ENCODE measurements at places on chromosomes 1 and 21. TPM values are rescaled to one million over a fixed set of nuclear protein-coding genes. Genes with fewer than 3 reads are reported as not detected.
A peak's percentile ranks its signal among the peaks of the same experiment; 100 is the strongest.

Gene OTUD7B
- 18.6 TPM for total RNA-seq

Gene PRKAB2
- total RNA-seq, result 10.6 TPM

Gene FCRL3
- not detected for total RNA-seq

Gene CYP4X1
- not detected for total RNA-seq

Gene KMO
- total RNA-seq, result not detected

Gene WNT3A
- total RNA-seq, result not detected

DNA sequence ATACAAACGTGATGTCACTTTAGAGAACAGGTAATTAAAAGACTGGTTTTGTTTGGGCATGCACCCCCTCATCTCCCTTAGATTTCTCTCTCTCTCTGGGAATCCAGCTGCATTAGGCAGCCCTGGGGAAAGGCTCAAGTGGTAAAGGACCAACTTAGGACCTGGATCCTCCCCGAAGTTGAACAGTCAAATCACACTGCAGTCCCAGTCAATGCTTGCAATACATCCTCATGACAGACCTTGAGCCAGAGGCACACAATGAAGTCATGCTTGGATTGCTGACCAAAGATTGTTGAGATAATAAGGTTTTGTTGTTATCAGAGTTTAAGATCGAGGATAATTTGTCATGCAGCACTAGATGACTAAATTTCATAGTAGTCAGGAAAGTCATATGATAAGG lies 1285.8 kb upstream of the NCAM2 start:
- H3K4me3 ChIP-seq, result no peak overlapping the region
- no peak for DNase-seq
- no peaks in the 10 kb centered on the region for H3K4me1 ChIP-seq
- H3K27ac ChIP-seq, result no peak overlapping the region

DNA sequence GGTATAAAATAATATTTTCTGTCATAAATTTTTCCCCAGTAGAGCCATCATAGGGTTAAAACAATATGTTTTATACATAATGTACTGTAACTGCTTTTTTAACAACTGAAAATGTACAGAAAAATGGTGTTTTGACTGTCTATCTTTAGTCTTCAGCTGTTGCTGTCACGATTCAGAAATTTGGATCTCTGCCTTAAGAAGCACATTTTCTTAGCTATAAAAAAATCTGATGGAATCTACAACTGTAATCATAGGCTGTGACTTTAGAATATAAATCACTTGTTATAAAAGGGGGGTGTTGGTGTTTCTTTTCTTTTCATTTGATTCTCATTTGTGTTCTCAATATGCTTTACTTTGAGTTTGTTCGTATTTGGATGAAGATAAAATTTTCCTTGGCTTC lies 187.5 kb downstream of the PDE4B start:
- DNase-seq, result no peak
- H3K4me1 ChIP-seq, result no peaks in the 10 kb centered on the region
- H3K4me3 ChIP-seq, result no peak overlapping the region
- no peaks in the 10 kb centered on the region for H3K27me3 ChIP-seq
- H3K27ac ChIP-seq, result no peak overlapping the region

- no peak overlapping the region for H3K4me3 ChIP-seq
- no peaks in the 10 kb centered on the region for H3K27me3 ChIP-seq
- no peaks in the 10 kb centered on the region for H3K4me1 ChIP-seq
- DNase-seq, result no peak
Observed at GRCh38 chr1:99786751-99787501, 20.5 kb upstream of the FRRS1 start.

DNA sequence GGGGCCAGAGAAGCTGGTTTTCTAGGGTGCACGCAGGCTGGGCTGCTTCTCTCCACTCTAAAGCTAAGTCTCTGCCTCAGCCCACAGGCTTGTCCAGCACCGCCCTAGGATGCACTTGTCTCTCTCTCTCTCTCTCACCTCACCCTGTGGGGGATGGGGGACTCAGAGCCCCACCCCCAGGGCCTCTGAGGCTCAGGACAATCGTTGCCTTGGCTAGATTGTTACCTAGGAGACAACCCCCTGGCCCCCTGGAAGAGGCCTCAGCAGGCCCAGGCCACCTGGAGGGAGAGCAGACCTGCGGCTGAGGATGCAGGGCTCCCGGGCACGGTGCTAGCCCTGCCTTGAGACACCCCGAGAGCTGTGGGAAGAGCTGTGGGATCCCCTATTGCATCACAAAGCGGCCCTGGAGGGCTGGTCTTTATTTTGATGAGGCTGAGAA lies at the start of gene ACTRT2:
ACTRT2 (plus strand) TSS at position 235 of the 439 bp plus-strand sequence. CDS start 220 bp downstream, outside the sequence.
- H3K27ac ChIP-seq, result no peak within 1 kb of the TSS
- no peaks in the 10 kb centered on the region for H3K4me1 ChIP-seq
- no peak within 1 kb of the TSS for H3K4me3 ChIP-seq
- no peak for DNase-seq

DNA sequence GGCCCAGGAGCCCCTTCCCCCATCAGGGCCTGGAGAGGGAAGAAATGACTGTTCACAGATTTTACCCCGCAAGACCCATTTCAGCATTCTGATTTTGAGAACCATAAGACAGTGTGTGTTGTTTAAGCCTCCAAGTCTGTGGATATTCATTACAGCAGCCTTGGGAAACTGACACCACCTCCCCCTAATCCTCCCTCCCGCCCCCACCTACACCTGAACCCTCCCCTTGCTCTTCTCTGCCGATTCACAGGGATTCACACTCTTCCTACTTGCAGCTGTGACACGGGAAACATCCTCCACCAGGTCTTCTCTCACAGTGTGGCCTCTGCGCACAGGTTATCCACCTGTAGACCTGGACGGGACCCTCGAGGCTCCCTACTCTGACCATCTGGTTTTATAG lies 50.1 kb downstream of the RIPK4 start:
- H3K4me3 ChIP-seq, result no peak overlapping the region
- H3K36me3 ChIP-seq, result no peaks in the 10 kb centered on the region
- no peak for DNase-seq
- peaks cover 69% of the 10 kb centered on the region for H3K27me3 ChIP-seq

GRCh38 chr1:44543786-44544185 lies 130.5 kb downstream of the TMEM53 start:
- H3K4me1 ChIP-seq, result no peaks in the 10 kb centered on the region
- no peak overlapping the region for H3K4me3 ChIP-seq
- no peak overlapping the region for H3K27ac ChIP-seq
- H3K27me3 ChIP-seq, result peaks cover 70% of the 10 kb centered on the region

DNA sequence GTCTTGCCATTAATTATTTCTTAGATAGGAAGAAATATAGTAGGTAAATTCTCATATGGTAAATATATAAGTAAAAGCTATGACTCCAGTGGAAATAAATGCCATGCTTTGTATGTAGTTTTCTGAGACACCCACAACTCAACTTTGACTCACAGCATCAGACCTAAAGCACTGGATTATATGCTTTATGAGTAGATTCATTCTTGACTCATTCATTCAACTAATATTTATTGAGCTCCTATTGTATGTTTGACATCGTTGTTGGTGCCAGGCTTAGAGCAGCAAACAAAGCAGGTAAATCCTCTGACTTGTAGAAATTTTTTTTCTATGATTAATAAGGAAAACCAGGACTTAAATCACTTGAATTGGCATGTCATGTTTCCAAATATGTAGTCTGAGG lies 211.4 kb downstream of the PTPRC start:
- DNase-seq, result peak; percentile 39
- no peak overlapping the region for H3K27ac ChIP-seq

DNA sequence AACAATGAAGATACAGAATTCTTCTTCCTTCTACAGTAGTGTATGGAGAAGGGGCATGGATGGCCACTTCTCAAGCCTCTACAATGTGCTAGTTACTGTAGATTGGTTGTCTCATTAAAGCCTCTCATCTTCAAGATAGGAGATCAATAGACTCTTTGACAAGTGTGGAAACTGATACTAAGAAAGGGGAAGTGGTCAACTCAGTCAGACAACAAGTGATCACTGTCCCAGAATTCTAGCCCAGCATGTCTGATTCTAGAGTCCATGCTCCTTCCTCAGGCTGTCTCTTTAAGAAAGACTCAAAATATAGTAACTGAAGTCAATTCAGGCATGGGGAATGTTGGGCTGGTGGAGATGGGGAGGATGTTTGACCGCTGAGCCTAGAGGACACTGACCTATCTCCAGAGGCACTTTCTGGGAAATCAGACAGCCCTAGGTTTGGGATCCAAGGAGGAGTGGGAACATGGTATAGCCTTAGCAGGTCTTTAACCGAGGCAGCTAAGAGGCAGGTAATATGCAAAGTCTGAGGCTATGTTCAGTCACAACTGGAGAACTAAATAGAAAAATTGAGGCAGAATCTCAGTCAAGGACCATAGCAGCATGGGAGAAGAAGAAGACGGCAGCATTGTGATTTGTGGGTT lies 39.3 kb upstream of the EYA3 start:
- H3K4me3 ChIP-seq, result no peak overlapping the region
- no peak overlapping the region for H3K27ac ChIP-seq
- no peak for DNase-seq
- peaks cover 5% of the 10 kb centered on the region for H3K4me1 ChIP-seq

DNA sequence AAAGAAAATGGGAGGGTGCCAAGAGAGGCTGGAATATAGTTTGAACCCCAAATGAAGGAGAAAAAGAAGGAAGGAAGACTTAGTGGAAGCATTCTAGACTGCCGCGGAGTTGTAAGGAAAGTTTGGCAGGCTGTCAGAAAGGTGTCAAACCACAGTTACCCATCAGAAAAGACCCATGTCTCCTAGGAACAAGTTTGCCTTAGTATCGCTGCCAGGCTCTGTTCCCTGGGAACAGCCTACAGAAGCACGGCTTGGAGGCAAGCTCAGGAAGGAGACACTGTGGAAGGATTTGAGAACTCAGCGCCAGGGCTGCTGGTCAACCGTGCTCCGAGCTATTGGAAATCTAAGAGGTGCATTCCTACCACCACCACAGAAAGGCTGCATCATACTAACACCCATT lies 197.4 kb downstream of the RRAGC start:
- H3K4me3 ChIP-seq, result no peak overlapping the region
- no peak overlapping the region for H3K27ac ChIP-seq
- no peaks in the 10 kb centered on the region for H3K27me3 ChIP-seq
- no peaks in the 10 kb centered on the region for H3K36me3 ChIP-seq
- H3K4me1 ChIP-seq, result no peaks in the 10 kb centered on the region

- H3K4me1 ChIP-seq, result peaks cover 18% of the 10 kb centered on the region
- H3K4me3 ChIP-seq, result no peak overlapping the region
- no peak for DNase-seq
- H3K27me3 ChIP-seq, result no peaks in the 10 kb centered on the region
- H3K36me3 ChIP-seq, result no peaks in the 10 kb centered on the region
Observed at GRCh38 chr1:198500096-198500495, 40.4 kb downstream of the ATP6V1G3 start.

DNA sequence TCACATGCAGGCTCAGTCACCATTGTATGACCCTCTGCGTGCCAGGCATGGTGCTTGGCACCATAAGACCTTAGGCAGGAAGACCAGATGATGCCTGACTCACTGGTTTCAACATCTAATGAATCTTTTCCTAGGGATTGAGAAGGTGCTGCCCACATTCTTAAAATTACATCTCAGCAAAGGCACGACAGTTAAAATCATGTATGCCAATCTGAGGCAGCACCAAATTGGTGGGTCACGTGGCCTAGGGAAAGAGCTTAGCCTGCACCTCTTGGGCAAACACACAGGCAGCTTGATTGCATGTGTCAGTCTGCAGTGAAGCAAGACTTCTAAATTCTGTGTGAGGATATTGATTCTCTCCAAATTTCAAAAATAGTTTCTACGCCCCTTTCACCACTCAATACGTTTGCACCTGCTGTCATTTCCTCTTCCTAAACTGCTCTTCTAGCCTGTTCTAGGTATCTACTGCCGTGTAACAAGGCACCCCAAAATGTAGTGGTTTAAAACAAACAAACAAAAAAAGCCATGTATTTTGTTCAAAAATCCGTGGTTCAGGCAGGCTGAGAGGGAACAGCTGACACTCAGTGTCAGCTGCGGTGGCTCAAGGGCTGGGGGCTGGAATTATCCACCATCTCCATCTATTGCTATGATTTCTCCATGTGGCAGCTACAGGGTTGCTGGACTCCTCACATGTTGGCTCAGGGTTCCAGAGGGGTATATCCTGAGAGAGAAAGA lies 160.2 kb upstream of the FGGY start:
- H3K27ac ChIP-seq, result no peak overlapping the region
- peaks cover 9% of the 10 kb centered on the region for H3K4me1 ChIP-seq
- DNase-seq, result no peak
- no peak overlapping the region for H3K4me3 ChIP-seq
- H3K36me3 ChIP-seq, result no peaks in the 10 kb centered on the region

- H3K27ac ChIP-seq, result peak overlapping the region; percentile 76
- no peaks in the 10 kb centered on the region for H3K27me3 ChIP-seq
- H3K4me3 ChIP-seq, result peak overlapping the region; percentile 64
Observed at GRCh38 chr21:36135391-36136102, 668 bp downstream of the CBR3 start.

DNA sequence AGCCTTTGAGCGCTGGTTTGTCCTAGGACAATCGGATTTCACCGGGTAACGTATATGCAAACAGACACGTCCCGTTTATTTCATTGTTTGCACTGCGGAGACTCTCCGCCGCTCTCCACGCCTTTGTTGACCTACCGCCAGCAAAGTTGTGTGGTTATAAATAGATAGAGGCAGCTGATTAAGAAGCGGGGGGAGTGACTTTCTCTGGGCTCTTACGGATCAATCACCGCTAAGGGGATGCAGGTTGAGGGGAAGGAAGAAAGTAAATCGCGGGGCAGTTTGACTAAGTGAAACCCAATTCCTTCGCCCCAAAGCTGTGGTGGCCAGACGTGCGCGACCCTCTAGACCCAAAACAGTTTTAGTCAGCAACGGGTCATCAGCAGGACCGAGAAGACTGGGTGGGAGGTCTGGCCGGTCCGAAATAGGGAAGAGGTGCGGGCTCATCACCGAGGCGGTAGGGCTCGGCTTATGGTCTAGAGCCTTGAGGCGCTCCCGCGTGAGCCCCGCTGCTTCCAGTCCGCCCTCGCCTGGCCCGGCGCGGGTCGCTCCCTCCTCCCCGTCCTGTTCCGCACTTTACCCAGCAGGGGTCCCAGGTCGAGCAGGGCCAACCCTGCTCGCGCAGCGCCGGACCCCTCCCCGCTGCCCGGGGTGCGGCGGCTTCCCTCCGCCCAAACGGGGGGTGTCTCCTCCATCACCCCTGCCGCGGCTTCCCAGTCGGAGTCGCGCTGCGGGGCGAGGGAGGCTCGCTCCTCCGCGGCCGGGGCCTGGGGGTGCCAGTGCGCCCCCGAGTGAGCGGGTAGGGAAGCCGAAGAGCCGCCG lies 120.8 kb upstream of the RRP15 start:
- H3K4me3 ChIP-seq, result peak overlapping the region; percentile 56
- peak; percentile 12 for DNase-seq
- H3K27me3 ChIP-seq, result peaks cover 45% of the 10 kb centered on the region
- no peaks in the 10 kb centered on the region for H3K4me1 ChIP-seq

- no peaks in the 10 kb centered on the region for H3K36me3 ChIP-seq
- no peak for DNase-seq
- H3K27me3 ChIP-seq, result peaks cover 76% of the 10 kb centered on the region
- H3K4me3 ChIP-seq, result no peak overlapping the region
- no peak overlapping the region for H3K27ac ChIP-seq
Observed at GRCh38 chr1:24321126-24321525, 2.0 kb downstream of the GRHL3 start.

GRCh38 chr1:200205216-200205995 lies 177.9 kb downstream of the NR5A2 start:
- DNase-seq, result peak; percentile 26
- H3K36me3 ChIP-seq, result no peaks in the 10 kb centered on the region
- H3K4me1 ChIP-seq, result peaks cover 1% of the 10 kb centered on the region
- H3K27ac ChIP-seq, result no peak overlapping the region
- H3K4me3 ChIP-seq, result no peak overlapping the region

- no peaks in the 10 kb centered on the region for H3K27me3 ChIP-seq
- no peaks in the 10 kb centered on the region for H3K4me1 ChIP-seq
- no peak for DNase-seq
- H3K4me3 ChIP-seq, result no peak overlapping the region
- no peak overlapping the region for H3K27ac ChIP-seq
Observed at GRCh38 chr21:31356440-31356839, 12.4 kb upstream of the TIAM1 start.

Measured in IMR-90 (cell line).